Left lobe of liver (tissue), 2 donors: ENCODE measurements at places on chromosomes 6 and 20. TPM values are rescaled to one million over a fixed set of nuclear protein-coding genes. Genes with fewer than 3 reads are reported as not detected.

Gene BTN1A1
- not detected for total RNA-seq

Gene KLHDC3
- 42.5 TPM for total RNA-seq

Gene GSTA4
- total RNA-seq, result 5.5 TPM

Gene SLC22A2
- total RNA-seq, result not detected

Gene TAGAP
- 0.45 TPM for total RNA-seq

Gene HLA-DQA2
- not detected for total RNA-seq

Gene NSFL1C
- total RNA-seq, result 43.5 TPM

Gene CGA
- total RNA-seq, result 0.25 TPM

Gene ARMC2
- total RNA-seq, result 1.1 TPM
